ENCODE measurements at places on chromosomes 2 and 18.

DNA sequence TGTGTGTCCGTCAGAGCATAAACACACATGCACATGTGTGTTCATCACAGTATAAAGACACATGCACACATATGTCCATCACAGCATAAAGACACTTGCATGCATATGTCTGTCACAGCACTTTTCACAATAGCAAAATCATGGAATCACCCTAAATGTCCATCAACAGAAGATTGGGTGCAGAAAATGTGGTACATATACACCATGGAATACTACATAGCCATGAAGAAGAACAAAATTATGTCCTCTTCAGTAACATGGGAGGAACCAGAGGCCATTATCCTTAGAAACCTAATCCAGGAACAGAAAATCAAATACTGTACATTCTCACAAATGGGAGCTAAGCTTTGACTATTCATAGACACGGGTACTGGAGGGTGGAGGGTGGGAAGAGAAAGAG lies 732.2 kb downstream of the GALR1 start:
- DNase-seq: no peak

DNA sequence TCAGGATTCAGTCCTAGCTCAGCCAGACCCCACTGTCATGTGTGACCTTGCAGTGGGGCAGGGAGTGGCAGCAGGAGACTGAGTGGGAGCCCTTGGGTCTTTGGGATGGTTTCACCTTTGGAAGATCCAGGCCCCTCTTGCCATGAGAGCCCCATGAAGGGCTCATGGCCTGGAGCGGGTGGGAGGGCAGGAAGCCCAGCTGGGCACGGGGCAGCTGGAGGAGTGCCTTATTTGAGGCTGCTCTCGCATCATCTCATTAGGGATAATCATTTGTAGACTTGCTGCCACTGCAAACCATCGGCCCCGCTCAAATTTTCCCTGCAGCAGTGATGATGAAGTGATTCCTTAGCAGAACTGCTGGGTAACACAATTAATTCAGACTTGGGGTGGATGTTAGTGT lies 73.9 kb downstream of the TGOLN2 start:
- DNase-seq: no peak

- DNase-seq: no peak
Observed at GRCh38 chr2:239057533-239057932, 209.6 kb downstream of the TWIST2 start.

DNA sequence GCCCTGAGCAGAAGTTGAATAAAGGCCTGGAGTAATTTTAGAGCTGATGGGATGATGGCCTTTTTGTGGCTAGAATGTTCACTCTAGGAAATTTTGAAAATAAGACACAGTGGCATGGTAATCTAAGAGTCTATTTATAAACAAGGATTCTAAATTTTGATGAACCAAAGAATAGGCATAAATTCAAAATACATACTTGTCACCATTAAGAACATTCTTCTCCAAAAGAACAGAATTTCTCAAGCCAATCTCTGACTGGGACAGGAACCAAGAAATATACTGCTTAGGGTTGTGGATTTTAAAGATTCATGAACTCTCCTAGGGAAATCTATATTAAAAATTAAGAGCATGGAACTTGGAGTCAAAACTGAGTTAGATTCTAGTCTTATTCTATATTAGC lies 98.2 kb upstream of the SETBP1 start:
- no peak for DNase-seq

- no peak for DNase-seq
Observed at GRCh38 chr2:234629596-234629995, 132.7 kb upstream of the ARL4C start.

GRCh38 chr18:35345460-35345921 lies 1.3 kb upstream of the ZNF24 start:
- DNase-seq: no peak

DNA sequence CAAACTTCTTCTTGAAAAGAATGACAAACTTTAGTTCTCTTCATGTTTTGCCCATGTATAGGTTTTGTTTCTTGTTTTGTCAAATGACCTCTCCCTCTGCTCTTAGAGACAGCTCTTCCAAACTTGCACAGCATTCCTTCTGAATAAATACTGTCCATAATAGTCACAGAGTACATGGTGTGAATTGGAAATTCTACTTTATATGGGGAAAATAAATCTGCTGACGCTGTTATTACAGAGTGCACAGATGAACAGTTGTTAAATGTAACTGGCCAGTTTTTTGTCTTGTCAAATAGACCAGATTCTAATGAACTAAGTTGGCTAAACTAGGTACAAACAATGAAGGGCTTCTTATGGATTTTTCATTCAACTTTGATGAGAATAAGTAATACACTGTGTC lies 115.8 kb upstream of the DTNA start:
- DNase-seq: no peak

DNA sequence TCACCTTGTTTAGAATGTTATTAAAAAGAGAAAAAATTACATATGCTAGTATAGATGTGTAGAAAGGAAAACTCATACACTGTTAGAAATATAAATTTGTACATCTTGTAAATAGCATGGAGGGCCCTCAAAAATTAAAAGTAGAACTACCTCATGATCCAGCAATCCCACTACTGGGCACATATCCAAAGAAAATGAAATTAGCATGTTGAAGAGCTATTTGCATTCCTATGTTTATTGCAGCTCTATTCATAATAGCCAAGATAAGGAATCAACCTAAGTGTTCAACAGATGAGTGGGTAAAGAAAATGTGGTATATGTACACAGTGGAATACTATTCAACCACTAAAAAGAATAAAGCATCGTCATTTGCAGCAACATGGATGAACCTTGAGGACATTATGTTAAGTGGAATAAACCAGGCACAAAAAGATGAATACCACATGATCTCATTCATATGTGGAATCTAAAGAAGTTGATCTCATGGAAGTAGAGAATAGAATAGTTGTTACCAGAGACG lies 251.5 kb upstream of the THUMPD2 start:
- no peak for DNase-seq

GRCh38 chr18:67980241-67980640 lies 463.7 kb upstream of the DSEL start:
- no peak for DNase-seq

DNA sequence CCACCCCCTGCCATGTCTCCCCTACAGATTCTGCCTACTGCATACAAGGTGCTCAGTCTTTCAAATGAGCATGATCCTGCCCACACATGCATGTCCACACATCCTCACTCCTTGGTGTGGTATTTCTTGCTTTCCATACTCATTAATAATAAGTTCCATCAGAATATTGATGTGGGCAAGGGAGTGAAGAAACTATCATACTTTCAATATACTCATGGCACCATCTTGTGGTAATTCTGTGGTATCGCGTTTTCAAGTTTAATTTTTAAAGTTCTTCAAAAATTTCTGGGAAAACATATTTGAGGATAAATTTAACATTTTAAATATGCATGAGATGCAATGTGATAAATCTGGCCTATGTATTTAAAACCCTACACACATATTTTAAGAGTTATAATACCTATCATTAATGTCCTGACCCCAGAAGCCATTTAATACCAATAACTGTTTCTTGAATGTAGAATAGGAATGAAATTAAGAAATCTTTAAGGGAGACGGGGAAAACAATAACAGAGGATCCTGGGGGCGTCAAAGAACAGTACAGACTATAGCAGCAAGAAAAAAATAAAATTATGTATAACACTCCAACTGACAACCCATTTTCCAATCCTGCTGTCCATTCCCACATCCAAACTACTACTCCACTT lies 110.1 kb downstream of the ZNF385B start:
- no peak for DNase-seq

DNA sequence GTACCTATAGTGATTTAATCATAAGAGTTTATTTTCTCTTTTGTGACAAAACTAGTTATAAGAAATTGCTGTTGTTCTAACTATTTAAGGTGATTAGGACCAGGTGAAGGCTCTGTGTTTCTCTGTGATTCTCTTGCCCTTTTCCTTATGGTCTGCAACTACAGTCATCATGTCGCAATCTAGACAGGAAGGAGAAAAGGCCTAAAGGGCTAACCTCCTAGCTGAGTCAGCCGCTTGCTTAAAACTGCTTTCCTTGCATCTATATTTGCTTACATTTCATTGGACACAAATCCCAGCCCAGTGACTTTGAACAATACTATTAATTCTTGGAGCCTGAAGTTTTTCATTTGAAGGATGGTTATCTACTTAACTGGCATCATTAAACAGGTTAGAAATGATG lies 93.1 kb downstream of the PIK3C3 start:
- no peak for DNase-seq

GRCh38 chr18:62072370-62072769 lies 114.5 kb downstream of the PIGN start:
- DNase-seq: no peak

- DNase-seq: no peak
Observed at GRCh38 chr18:8215741-8216140, 393.5 kb upstream of the RAB12 start.

DNA sequence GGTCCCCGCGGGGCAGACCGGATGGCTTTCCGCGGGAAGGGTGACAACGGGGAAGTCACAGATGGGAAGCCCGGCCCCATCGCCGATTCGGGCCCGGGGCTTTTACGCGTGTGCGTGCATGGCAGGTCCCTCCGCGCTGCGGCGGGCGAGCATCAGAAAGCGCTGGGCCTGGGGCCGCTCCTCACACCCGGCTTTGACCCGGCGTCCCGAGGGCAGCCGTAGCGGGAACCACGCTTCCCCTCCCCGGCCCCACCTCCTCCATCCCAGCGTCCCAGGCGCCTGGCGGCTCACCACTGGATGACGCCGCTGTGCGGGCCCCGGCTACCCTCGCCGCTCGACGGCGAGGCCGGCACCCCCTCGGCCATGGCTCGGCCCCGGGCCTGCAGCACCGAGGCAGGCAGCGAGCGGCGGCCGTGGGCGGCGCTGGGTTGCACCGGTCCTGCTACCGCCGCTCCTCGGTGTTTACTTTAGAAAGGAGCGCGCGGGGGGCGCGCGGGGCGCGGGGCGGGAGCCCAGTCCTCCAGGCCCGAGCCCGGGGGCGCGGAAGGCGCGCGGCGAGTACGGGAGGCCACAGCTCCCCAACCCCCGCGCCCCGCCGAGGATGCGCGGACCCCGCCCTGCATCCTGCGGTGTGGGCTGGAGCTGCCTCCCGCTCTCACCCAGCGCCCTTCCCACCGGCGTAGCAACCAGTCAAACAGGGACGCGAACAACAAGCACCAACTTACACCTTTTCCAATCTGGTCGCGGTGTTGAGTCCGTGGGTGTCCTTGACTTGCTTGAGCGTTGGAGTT lies 806 bp downstream of the RFX8 start:
- DNase-seq: no peak

DNA sequence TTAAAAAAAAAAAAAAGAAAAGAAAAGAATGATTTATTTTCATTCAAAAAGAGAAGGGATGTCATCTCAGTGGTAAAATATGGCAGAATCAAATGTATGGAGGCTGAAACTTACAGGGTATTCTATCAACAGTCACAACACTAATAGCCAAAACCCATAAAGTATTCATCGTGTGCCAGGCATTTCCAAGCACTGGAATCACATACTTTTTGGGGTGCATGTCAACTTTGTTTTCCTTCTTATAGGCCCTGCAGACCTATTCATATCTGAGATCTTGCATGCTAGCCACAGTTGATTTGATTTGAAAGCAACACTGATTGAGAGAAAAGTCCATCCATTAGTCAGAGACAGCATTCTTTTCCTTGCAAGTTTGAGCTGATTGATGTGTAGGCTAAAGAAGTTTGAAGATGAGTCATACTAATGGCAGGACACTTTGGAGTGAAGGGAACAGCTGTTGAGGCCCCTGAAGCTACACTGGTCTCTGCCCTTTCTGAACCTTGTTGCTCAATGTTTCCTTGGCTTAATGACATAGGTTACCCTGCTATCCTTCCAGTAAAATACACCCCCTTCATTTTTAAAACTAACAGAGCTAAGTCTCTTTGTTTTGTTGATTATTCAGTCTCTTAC lies 22.0 kb downstream of the KATNAL2 start:
- DNase-seq: no peak

DNA sequence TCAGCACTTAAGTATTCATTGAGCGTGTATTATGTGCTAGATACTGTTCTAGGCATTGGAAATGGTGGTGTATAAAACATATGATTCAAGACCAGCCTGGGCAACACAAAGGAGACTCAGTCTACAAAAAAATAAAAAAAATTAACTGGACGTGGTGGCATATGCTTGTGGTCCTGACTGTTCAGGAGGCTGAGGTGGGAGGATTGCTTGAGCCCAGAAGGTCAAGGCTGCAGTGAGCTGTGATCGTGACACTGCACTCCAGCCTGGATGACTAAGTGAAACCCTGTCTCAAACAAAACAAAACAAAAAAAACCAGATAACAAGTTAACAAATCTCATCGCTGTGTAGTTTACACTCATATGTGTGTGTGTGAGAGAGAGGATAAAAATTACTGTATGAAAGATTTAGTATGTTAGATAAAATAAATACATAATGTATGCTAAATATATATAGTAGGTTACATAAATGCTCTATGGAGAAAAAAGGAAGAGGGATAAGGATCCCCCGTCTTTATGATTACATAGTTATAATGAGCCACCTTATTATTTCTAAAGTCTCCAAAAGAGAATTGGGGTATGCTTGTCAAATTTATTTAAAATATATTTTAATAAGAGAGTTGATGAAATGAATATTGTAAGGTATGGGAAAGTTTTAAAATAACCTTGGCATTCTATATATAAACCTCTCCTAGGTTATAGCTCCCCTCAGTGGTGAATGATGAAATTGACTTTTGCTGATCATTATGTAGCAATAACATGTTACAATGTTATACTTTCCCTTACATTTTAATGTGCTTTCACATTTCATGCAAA lies 69.2 kb downstream of the EHBP1 start:
- no peak for DNase-seq

DNA sequence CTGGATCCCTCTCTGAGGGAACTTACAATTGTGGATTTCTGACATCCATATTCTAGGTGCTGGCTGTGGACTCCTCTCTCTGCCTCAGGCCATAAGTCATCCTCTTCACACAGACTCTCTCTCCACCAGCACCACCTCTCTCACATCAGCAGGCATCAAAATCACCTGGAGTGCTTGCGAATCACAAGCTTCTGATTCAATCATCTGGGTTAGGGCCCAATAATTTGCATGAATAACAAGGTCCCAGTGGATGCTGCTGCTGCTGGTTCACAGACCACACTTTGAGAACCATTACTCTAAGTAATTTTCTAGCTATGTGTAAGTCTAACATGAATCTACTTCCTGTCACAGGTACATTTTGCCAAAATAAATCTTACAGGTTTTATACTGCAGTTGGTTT lies 214.9 kb downstream of the DSEL start:
- no peak for DNase-seq

GRCh38 chr2:10873171-10873570 lies 38.6 kb upstream of the KCNF1 start:
- no peak for DNase-seq

- no peak for DNase-seq
Observed at GRCh38 chr2:1949265-1949664, 204.9 kb upstream of the PXDN start.

GRCh38 chr18:24827501-24827900 lies 367.1 kb downstream of the HRH4 start:
- DNase-seq: no peak

Measured in activated naive CD4-positive, alpha-beta T cell (primary cell).